ENCODE measurements at places on chromosomes 5 and 9. TPM values are rescaled to one million over a fixed set of nuclear protein-coding genes. Genes with fewer than 3 reads are reported as not detected.

DNA sequence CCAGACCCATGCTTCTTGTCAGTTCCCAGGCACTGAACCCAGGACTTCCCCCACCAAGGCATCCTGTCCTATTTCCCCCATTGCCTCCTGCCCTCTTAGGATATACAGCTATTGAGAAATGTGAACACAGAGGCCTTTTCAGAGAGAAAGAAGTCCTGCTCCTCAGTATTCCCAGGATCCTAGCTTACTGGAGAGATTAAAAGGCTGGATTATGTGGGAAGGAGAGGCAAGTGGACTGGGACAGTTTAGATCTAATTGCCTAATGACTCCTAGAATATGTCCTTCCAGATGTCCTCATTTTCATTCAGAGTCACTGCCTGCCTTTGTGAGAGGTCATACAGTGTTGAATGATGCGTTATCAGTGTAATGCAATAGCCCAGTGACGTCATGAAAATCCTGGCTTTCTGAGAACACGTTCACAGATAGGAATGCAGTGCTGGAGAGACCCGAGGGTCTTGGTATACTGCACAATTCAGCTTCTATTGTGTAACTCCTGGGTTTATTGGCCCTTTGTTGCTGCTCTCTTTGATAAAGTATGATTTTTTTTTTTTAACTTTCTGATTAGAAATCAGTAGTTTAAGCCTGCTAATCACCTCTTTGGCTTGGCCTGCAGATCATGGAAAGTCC is 26.2 kb downstream of the WWC1 start:
- DNase-seq: no peak
- H3K36me3 ChIP-seq: no peaks in the 10 kb centered on the region
- H3K4me1 ChIP-seq: no peaks in the 10 kb centered on the region
- H3K27ac ChIP-seq: no peak overlapping the region
- no peak overlapping the region for H3K4me3 ChIP-seq
- no peaks in the 10 kb centered on the region for H3K27me3 ChIP-seq

GRCh38 chr9:1005043-1005667 is 28.7 kb downstream of the DMRT3 start:
- no peaks in the 10 kb centered on the region for H3K27me3 ChIP-seq
- H3K4me1 ChIP-seq: peaks cover 3% of the 10 kb centered on the region
- H3K27ac ChIP-seq: no peak overlapping the region
- H3K36me3 ChIP-seq: no peaks in the 10 kb centered on the region
- no peak overlapping the region for H3K4me3 ChIP-seq

The FBP2 gene
- total RNA-seq: not detected

The PAEP gene
- total RNA-seq: not detected

The SPINK6 gene
- total RNA-seq: not detected

DNA sequence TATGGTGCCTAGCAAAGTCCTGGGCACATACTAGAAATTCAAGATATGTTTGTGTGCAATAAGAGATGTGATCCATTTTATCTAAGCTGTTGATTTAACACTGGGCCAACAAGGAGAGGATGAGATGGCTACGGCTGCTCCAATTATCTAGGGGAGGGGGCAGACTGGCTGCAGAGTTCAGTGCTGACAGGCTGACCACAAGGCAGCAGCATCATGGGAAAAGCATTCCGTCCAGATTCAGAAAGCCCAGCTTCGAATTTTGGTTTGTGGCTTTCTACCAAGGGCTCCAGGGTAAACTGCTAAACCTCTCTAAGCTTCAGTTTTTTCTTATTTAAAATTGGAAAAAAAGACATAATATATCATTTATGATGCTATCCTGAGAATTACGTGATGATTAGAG is 385.1 kb upstream of the DAP start:
- H3K4me3 ChIP-seq: no peak overlapping the region
- H3K4me1 ChIP-seq: no peaks in the 10 kb centered on the region
- H3K36me3 ChIP-seq: no peaks in the 10 kb centered on the region
- H3K27ac ChIP-seq: no peak overlapping the region

The RNF183 gene
- total RNA-seq: not detected

The PTCD2 gene
- total RNA-seq: 9.2 TPM

- DNase-seq: no peak
- H3K27me3 ChIP-seq: no peaks in the 10 kb centered on the region
These were observed 22.6 kb downstream of the ARHGEF37 start for GRCh38 chr5:149603920-149604319.

DNA sequence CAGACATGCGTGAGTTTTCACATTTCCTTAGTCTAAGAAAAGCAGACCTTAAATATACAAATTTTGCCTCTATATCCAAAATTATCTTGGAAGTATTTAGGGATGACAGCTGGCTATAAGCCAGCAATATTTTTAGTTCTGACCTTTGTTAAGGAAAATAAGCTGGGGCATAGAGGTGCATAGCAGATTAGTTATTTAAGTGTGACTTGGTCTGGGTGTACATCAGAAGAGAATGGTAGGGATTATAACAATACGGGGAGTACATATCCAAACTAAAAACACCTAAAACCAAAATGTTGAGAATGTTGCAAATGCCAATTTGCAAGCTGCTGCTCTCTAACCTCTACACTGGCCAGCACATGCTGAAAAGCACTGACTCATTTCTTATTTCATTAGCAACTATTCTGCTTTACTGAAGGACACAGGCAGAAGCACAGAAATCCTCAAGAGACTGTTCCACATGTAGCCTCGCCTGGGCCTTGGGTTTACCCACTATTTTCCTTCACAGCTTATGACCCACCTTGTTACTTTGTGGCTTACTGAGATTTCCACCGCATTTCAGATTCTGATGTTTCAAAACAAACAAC is 22.3 kb downstream of the LEAP2 start:
- peaks cover 7% of the 10 kb centered on the region for H3K4me1 ChIP-seq
- H3K27ac ChIP-seq: no peak overlapping the region
- no peaks in the 10 kb centered on the region for H3K27me3 ChIP-seq
- peaks cover 78% of the 10 kb centered on the region for H3K36me3 ChIP-seq
- H3K4me3 ChIP-seq: no peak overlapping the region

- peak overlapping the region; percentile 84 for H3K27ac ChIP-seq
- H3K36me3 ChIP-seq: no peaks in the 10 kb centered on the region
- no peaks in the 10 kb centered on the region for H3K27me3 ChIP-seq
- no peaks in the 10 kb centered on the region for H3K4me1 ChIP-seq
These were observed 902 bp downstream of the HABP4 start for GRCh38 chr9:96450613-96451528.

DNA sequence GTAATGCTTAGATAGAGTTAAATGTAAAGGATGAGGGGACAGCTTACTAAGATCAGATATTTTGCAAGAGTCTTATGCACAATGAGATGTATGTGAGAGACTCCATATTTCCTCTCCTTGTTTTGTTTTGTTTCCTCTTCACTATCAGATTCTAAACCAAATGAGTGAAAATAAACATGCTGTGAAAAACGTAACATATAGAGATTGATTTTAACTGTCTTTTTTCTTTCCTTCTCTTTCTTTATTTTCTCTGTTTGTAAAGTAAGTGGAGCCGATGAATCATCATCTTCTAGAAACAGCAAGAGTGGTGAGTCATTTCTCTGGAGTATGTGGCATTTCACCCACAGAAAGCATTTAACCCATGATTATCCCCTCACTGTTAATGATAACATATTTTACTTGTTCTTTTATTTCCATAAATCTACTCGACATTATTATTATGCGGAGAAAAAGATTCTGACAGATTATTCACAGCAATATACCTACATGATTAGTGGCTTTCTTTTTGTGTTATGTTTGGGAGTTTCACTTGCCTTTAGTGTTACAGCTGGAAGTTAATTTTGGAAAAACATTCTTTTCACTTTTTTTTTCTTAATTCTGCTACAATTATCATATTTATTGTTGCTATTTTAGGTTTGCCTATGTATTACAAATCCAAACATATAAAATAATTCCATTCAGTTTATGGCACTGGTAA is 2.1 kb upstream of the ANXA1 start:
- no peak overlapping the region for H3K4me3 ChIP-seq
- H3K36me3 ChIP-seq: peaks cover 5% of the 10 kb centered on the region
- peak overlapping the region; percentile 53 for H3K27ac ChIP-seq
- DNase-seq: no peak
- H3K4me1 ChIP-seq: peaks cover 41% of the 10 kb centered on the region
- no peaks in the 10 kb centered on the region for H3K27me3 ChIP-seq

- no peaks in the 10 kb centered on the region for H3K4me1 ChIP-seq
- H3K36me3 ChIP-seq: no peaks in the 10 kb centered on the region
- H3K4me3 ChIP-seq: no peak overlapping the region
- no peak for DNase-seq
These were observed 180.2 kb upstream of the EGFLAM start for GRCh38 chr5:38078161-38078560.

DNA sequence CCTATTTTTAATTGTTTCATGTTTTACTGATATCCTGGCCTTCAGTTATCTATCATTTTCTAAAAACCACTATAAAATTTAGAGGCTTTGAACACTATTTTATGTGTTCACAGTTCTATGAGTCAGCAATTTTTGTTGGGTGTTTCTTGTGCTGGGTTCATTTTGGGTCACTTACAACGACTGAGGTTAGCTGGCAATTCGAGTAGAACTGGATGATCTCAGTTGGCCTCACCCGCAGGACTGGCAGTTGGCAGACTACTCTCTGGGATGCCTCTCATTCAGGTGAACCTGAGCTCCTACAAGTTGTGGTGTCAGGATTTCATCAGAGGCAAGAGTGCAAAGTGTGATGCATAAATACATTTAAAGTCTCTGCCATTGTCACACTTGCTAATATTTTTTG is 151.0 kb upstream of the PAPPA start:
- no peaks in the 10 kb centered on the region for H3K36me3 ChIP-seq
- no peak overlapping the region for H3K4me3 ChIP-seq
- no peaks in the 10 kb centered on the region for H3K4me1 ChIP-seq
- no peak overlapping the region for H3K27ac ChIP-seq
- H3K27me3 ChIP-seq: no peaks in the 10 kb centered on the region
- no peak for DNase-seq

The OR13C8 gene
- total RNA-seq: not detected

DNA sequence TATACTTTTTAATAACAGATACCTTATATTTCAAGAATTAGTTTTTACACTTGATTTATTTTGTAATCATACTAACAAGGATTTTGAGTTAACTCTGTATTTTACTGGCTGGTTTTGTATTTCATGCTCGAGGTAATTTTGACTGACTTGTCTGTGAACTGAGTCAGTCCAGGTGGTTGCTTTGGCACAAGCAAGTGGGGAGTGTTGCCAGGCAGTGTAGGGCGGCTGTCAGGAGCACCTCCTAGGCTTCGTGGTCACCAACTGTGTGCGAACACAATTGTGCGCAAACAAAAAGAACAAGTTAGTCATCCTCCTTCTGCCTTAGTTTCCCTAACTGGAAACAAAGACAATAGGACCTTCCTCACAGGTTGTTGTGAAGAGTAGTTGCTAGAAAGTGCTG is 286.3 kb downstream of the ADGRV1 start:
- no peak for DNase-seq
- H3K4me1 ChIP-seq: no peaks in the 10 kb centered on the region
- H3K27me3 ChIP-seq: no peaks in the 10 kb centered on the region
- H3K36me3 ChIP-seq: no peaks in the 10 kb centered on the region
- H3K27ac ChIP-seq: no peak overlapping the region

The LEAP2 gene
- total RNA-seq: not detected

All from right atrium auricular region (tissue), 2 donors.